SK-N-SH treated with all-trans-retinoic acid at 6 μM for 48 hours (cell line): ENCODE measurements at places on chromosomes 3 and 15.
A peak's percentile ranks its signal among the peaks of the same experiment; 100 is the strongest.

DNA sequence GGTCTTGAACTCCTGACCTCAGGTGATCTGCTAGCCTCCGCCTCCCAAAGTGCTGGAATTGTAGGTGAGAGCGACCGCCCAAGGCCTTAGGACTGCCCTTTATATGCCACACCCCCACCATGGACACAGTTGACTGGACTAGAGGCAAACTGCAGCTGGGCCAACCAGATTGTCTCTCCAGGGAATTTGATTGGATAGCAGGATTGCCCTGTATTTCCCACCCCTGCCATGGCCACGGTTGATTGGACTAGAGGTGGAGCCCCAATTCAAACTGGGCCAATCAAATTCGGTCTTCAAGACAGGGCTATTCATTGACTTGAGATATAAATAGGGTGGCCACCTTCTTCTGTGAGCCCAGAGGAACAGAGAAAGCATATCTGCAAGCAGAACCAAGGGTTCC, 6.9 kb upstream of the CLPX start:
- peak; percentile 17; the same call in 1 of the 3 replicates for ATAC-seq

- ATAC-seq: peak; percentile 98
These were observed 537.7 kb upstream of the MDFIC2 start for GRCh38 chr3:70849911-70850699.

DNA sequence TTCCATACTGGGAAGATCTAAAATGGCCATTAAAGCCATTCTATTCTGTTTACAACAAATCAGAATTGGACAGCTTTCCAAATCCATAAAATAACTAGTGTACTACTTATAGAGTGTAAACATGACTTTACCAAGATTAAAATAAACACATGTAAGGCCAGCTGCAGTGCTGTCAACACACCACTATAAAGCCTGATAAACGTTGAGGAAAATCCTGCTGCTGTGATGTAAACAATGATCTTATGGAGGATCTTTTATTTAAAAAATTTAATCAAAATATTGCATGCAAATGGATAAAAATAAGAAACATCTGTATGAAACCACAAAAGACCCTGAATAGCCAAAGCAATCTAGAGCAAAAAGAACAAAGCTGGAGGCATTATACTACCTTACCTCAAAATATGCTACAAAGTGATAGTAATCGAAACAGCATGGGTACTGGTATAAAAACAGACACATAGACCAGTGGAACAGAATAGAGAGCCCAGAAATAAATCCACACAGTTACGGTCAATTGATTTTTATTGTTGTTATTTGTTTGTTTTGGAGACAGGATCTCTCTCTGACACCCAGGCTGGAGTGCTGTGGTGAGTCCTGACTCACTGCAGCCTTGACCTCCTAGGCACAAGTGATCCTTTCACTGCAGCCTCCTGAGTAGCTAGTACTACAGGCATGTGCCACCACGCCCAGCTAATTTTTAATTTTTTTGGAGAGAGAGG, 428.8 kb upstream of the C2CD4B start:
- no peak for ATAC-seq

DNA sequence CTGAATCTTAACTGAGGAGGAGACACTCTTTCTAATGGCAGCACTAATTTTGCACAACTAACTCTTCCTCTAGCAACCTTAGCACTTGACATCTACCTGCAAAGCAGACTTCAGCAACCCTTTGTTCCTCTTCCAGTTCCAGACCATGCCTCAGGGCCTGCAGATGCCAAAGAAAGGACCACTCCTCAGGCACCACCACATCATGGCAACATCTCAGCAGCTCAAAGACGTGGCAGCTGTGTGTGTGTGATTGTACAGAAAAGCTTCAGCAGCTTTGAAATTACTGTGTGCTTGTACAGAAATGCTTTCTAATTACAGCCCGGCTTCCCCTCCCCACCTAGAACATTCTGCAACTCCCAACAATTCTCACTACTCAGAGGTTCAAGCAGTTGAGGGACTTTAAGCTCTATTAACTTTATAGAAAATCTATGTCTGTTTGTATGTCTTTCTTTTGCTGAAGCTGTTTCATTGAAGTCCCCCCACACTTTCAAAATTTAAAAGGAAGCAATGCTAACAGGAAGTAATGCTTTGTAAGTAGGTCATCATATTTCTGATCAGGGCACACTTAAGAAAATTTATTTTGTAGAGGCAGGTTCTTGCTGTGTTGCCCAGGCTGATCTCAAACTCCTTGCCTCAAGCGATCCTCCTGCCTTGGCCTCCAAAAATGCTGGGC, 115.2 kb downstream of the CD47 start:
- no peak for ATAC-seq

- no peak for ATAC-seq
These were observed 138.5 kb downstream of the CHSY1 start for GRCh38 chr15:101113114-101114005.

- ATAC-seq: no peak
These were observed 93.5 kb downstream of the ADAMTS17 start for GRCh38 chr15:100248236-100248635.
